Fibroblast of mammary gland (primary cell): ENCODE measurements at places on chromosomes 11 and 22.

- DNase-seq: no peak
Observed at GRCh38 chr11:11814614-11815452, 26.9 kb upstream of the USP47 start.

GRCh38 chr11:65720211-65720934, at the start of gene RNASEH2C:
Gene RNASEH2C, minus strand, starts transcription at chr11:65720798. Its CDS starts 40 bp downstream, at chr11:65720758.
- DNase-seq: peak; percentile 79

DNA sequence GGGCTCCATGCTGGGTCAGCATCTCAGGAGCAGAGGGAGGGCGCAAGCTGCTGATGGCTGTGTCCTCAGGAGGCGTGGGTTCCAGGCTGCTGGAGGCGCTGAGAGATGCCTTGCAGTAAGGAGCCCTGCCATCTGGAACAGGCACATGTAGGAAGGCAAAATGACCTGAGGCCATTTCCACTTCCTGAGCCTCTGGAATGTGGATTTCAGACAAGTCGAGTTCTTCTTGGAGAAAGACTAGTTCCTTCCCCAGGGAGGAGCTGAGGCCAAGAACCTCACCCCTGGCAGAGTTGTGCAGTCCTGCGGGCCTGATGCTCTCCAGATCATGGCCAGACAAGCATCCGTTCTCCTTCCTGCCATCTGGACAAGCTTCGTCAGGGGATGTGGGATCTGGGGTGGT, 19.3 kb downstream of the HPS4 start:
- peak; percentile 30 for DNase-seq

DNA sequence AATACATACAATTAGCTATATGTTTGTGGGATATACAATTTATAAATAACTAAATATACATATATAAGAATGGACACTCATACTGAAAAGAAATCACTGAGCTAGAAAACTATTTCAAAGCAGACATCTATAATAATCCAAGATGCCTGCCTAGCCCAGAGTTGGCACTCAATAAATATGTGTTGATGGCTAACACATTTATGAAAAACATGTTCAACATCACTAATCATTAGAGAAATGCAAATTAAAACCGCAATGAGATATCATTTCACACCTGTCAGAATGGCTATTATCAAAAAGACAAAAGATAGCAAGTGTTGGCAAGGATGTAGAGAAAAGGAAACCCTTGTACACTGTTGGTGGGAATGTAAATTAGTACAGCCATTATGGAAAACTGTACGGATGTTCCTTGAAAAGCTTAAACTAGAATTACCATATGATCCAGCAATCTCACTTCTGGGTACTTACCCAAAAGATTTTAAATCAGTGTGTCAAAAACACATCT, 29.8 kb downstream of the POU2AF1 start:
- DNase-seq: no peak

DNA sequence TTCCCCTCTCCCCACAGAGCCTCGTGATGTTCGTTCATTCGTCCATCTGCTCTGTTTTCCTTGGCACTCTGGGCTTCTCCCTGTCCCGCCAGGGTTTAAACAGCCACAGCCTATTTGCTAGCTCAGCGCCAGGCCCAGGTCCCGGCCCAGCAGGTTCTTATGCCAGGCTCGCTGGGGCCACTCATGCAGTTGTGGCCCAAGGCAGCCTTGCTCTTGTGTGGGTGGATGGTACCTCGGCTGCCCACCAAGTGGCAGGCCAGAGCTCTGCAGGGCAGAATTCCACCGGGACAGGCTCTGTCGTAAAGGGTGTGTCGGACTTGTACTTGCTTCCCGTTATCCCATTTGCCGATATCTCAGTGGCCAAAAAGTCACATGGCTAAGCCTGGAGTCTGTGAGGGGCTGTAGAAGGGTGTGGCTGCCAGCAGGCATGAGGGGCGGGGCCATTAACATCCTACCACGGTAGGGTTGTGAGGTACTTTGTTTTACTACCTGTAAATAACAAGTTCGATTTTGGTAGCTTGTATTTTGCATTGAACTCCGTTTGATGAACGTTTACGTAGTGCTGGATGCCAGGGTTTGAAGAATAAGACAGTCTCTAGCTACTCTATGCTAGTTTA, 7.9 kb downstream of the FAM118A start:
- peak; percentile 57 for DNase-seq

DNA sequence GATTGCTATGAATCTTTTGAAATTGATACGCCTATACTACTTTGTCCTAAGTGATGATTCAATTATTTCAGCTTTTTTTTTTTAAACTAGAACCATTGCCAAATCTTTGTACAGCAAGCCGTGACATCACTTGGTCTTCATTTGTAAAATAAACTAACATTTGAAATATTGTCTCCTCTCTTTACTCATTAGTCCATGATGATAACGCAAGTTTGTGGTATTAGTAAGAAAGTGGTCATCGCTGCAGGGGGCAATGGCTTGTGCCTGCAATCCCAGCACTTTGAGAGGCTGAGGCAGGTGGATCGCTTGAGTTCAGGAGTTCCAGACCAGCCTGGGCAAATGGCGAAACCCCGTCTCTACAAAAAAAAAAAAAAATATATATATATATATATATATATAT, 12.9 kb upstream of the ARHGAP42 start:
- DNase-seq: peak; percentile 67

DNA sequence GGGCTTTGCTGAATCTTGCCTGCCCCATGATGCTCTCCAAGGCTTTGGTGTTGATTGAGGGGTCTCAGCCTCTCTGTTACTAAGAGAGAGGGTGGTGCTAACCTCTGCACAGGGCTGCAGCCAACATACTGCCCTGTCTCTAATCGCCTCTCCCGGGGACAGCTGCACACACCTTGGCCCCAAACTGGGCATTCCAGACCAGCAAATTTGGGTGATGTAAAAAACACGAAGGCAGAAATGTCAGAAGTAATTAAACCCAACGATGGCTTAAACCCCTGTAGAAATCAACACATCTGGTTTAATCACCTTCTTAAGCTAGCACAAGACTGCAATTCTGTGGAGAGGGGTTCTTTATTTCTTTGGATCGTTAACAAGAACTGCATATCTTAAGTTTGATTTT, 116.5 kb downstream of the FEZ1 start:
- DNase-seq: no peak
